ENCODE measurements at places on chromosomes 3 and 15.

GRCh38 chr3:13313813-13314212, 106.3 kb downstream of the NUP210 start:
- no peak for DNase-seq

GRCh38 chr15:31325595-31326155, 960 bp upstream of the KLF13 start:
- no peak for DNase-seq

DNA sequence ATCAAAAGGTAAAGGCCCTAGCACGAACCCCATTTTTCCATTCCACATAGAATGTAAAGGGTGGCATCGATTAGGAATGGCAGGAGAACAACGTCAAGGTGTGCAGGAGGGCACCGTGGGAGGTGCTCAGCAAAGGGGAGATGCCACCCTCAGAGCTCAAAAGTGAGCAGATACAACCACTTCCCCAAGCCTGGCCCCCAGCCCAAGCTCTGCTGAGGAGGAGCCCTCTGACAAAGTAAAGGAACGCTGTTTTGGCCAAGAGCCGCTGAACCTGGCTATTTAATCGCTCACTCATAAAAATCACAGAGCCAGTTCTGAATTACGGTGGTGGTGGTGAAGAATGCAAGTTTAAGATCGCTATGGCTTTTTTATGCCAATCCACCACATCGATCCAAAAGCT, 12.4 kb downstream of the GNB5 start:
- DNase-seq = no peak

DNA sequence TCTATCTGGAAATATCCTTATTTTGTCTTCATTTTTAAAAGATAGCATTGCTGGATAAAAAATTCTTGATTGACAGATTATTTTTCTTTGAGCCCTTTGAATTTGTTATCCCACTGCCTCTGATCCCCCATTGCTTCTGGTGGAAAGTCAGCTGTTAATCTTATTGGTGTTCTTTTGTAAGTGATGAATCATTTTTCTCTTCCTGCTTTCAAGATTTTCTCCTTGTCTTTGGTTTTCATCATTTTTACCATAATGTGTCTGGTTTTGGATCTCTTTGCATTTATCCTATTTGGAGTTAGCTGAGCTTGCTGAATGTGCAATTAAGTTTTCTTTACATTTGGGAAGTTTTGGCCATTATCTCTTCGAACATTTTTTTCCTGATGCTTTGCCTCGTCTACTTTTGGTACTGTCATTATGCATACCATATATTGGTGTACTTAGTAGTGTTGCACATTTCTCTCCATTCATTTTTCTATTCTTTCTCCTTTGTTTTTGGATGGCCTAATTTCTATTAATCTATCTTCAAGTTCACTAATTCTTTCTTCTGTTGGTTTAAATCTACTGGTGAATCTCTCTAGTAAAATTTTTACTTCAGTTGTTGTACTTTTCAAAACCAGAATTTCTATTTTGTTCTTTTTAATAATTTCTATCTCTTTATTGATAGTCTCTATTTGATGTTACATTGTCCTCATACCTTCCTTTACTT, 440.0 kb upstream of the PROK2 start:
- no peak for DNase-seq

DNA sequence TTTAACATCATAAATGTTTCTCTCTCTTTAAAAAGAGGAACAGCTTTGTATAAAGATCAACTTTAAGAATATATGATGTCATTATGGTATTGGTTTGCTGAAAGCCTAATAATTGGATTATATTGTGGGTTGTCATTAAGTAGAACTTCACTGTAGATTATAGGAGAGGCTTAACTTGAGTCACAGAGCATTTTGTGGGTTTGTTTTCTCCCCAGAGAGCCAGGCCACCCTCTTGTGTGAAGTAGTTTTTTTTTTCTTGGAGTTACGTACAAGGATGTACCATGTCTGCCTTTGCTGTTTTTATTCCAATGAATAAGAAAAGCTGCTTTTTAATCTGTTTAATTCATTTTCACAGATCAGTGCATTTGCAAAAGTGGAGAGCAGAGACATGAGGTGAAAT, 354.8 kb upstream of the TBL1XR1 start:
- no peak for DNase-seq

- no peak for DNase-seq
These were observed 61.5 kb downstream of the IQSEC1 start for GRCh38 chr3:13011573-13012220.

- no peak for DNase-seq
These were observed 35.4 kb downstream of the EHD4 start for GRCh38 chr15:41936649-41937567.

GRCh38 chr3:152511904-152512303, 243.2 kb downstream of the MBNL1 start:
- DNase-seq = no peak

DNA sequence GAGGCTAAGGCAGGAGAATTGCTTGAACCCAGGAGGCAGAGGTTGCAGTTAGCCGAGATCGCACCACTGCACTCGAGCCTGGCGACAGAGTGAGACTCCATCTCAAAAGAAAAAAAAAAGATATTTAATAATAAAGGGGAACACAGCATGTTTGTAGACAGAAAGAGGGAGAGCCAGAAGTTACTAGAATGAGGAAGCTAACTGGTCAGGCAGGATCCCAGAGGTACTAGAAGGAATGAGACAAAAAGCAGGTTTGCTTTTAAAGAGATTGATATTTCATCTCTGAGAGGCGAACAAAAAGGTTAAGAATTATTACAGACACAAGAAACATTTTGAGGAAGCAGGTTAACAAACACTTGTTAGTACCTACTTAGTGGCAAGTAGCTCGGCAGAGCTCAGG, 9.2 kb downstream of the CD200R1 start:
- DNase-seq = no peak

DNA sequence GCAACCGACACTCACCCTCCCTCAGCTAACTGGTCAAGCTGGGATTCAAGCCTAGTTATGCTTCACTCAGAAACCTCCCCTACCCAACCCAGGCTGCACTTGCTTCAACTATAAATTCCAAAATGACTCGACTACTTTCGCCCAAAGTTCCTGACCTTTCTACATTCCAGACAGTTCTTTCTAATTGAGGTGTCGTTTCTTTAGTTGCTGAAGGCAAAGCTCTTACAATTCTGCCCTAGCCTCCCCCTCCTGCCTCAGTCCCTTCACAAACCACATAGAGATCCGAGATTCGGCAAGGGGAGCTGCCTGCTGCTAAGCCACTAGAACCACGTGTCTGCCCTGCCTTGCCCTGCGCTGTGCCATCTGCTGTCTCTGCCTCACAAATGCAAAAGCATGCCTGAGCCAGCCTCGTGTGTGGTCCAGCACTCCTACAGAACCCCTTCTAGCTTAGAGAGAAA, 74.7 kb upstream of the SH3GL3 start:
- no peak for DNase-seq

DNA sequence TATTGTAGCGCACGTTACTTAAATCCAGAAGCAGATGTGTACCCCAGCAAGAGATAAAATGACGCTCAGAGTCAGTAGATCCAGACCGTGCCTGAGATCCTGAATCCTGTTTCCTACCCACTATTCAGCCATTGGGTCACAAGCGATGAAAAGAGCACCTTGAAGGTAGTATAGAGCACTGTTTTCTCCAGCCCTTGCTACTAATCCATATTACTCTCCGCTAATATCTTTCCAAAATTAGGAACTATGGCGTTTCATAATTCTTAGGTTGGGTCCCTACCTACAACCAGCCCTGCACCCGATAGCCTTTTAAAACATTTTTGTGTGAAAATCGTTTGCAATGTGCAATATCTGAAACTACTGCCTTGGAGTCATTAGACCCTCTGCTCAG, 596 bp downstream of the BTD start:
- no peak for DNase-seq

- DNase-seq = no peak
These were observed 12.4 kb downstream of the QRICH1 start for GRCh38 chr3:49081429-49081828.

DNA sequence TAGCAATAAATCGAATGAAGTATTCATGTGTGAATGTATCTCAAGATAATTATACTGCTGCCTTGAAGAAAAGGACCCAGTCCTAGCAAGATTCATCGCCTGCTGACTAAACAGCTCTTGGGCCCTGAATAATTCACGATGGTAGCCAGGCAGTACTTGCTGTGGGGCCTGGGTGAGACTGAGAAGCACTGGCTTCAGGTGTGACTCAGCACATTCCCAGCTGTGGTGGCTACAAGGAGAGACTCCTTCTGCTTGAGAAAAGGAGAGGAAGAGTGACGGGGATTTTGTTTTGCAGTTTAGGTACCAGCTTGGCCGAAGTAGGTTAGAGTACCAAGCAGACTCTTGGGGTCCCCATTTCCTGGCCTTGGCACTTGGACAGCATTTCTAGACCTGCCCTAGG, 47.6 kb upstream of the CD200R1L start:
- no peak for DNase-seq

GRCh38 chr15:63442080-63442479, 60.4 kb upstream of the CA12 start:
- no peak for DNase-seq

GRCh38 chr3:170848292-170848917, 21.6 kb downstream of the RPL22L1 start:
- no peak for DNase-seq

DNA sequence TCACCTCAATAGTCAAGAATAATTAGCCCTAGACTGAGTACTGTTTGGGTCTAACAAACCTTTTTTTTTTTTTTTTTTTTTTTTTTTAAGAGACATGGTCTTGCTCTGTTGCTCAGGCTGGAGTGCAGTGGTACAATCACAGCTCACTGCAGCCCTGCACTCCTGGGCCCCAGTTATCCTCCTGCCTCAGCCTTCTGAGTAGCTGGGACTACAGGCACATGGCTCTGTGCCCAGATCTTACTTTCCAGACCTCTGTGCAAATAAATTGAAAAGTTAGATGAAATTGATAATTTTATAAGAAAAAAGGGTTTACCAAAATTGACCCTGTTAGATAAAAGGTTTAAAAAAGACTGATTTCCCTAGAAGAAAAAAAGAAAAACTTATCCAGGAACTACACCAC, 79.0 kb downstream of the NR2E3 start:
- no peak for DNase-seq

DNA sequence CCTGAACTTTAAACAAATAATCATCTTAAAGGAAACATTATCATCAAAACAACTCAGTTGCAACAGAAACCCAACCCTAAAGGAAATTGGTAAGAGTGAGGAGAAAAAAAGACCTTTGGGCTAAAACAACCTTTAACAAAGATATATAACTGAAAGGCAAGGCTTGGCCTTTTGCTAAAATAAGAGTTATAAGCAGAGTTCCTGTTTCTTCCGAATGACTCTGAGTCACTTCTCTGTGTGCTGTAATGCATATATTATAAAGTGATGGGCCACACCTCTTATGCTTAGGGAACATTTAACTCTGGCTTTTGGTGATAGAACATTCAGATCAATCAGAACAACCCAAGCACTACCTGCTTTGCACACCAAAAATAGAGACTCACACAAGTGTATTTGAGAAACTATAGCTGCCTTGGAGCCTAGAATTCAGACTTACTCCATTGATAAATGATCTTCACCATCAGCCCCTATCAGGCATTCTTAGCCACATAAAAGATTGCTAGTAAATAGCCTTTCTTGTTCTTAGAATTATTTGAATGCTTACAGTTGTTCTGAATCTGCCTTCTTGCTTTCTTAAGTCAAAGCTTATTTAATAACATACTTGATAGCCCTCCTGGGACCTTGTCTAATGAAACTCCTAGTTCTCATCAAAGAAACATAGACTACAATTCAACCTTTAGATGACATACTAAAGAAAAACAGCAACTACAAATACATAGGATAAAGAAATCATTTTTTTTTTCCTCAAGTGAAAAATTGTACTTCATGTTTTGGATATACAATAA, 294.2 kb upstream of the SEMA6D start:
- DNase-seq = no peak

- no peak for DNase-seq
These were observed 581.1 kb downstream of the ZNF385D start for GRCh38 chr3:21169948-21170347.

DNA sequence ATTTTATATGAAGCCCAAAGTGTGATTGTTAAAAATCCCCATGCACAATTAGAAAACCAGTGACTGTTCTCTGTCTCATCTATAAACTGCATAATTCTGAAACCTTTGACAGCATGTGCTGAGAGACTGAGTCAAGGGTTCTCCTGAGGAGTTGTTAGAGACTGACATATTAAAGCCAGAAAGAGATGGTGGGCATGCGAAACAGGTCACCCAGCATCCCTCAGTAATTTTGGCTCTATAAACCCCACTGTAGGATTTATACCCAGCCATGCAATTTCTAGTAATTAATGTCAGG, 3.6 kb downstream of the VGLL3 start:
- no peak for DNase-seq

- no peak for DNase-seq
These were observed 6.7 kb downstream of the VGLL3 start for GRCh38 chr3:86984271-86984670.

GRCh38 chr15:69926006-69926405, 171.7 kb downstream of the TLE3 start:
- DNase-seq = peak; percentile 11

DNA sequence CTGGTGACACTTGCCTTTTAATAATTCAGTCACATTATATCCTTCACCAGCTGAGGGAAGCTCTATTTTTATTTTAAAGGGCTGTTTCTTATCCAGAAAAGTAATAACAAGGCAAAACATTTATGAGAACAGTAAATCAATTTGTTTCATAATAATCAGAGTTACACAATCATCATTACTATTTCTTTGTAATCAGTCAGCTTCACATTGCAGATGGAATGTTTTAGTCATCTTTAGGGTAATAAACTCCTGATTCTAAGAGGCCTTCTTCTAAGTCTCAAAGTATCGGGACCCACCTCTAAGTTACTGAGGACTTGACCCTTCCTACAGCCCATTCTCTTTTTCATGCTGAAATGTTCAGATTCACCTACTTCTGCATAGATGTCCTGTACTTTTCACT, 298.3 kb upstream of the TGFBR2 start:
- no peak for DNase-seq

GRCh38 chr3:24539699-24540098, 45.0 kb upstream of the THRB start:
- no peak for DNase-seq

DNA sequence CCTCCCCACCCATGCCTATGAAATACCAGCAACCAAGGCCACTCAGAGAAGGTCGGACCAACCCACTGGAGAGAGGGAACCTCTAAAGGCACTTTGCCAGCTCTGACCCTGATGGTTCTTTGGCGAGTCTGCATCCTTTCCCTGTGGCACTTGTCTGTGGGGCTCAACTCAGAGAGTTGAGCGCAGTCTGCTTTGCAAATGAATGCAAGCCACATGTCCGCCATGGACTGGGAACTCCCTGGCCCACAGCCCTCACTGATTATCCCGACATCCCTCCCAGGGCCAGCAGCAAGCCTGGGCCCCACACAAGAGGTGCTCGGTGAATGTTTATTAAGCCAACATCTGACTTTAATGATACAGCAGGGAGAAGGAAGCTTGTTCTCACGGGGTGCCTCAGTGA, 55.5 kb upstream of the HES1 start:
- DNase-seq = no peak

DNA sequence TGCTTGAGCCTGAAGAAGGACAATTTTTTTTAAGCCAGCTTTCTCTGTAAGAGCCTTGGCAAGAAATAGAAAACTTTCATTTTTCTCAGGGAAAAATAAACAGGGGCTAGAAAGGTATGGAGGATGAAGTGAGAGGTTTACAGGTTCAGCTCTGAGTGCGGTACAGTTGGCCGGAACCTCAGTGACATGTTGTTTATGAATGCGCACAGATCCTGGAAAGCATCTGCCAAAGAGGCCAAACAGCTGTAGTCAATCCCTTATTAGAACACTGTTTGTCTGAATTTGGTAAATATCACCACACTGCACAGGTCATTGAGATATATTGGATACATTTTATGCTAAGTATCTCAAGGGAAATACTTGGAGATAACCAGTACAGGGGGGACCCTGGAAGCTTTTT, 561.8 kb upstream of the MDFIC2 start:
- DNase-seq = no peak

All from astrocyte of the cerebellum (primary cell).